A549 treated with CpdA at 1 μM for 4 hours (cell line): ENCODE measurements at places on chromosomes 12 and 14. TPM values are rescaled to one million over a fixed set of nuclear protein-coding genes. Genes with fewer than 3 reads are reported as not detected.

Gene GLT1D1
- total RNA-seq: not detected in 5 replicates

Gene CRIP1
- 1,651 to 1,885 TPM (median 1,685 TPM) in 5 replicates for total RNA-seq

Gene TRHDE
- total RNA-seq: 0.03 to 0.19 TPM (median 0.09 TPM) in 5 replicates

Gene ACTR6
- 18.8 to 37.3 TPM (median 26.6 TPM) in 5 replicates for total RNA-seq

Gene ACRBP
- total RNA-seq: 0.10 to 0.24 TPM (median 0.18 TPM) in 4 of 5 replicates, not detected in the other

Gene RERGL
- not detected in 5 replicates for total RNA-seq

Gene ANO6
- 56.9 to 77.9 TPM (median 69.1 TPM) in 5 replicates for total RNA-seq
